ENCODE measurements at places on chromosomes 13 and 19. TPM values are rescaled to one million over a fixed set of nuclear protein-coding genes. Genes with fewer than 3 reads are reported as not detected.

DNA sequence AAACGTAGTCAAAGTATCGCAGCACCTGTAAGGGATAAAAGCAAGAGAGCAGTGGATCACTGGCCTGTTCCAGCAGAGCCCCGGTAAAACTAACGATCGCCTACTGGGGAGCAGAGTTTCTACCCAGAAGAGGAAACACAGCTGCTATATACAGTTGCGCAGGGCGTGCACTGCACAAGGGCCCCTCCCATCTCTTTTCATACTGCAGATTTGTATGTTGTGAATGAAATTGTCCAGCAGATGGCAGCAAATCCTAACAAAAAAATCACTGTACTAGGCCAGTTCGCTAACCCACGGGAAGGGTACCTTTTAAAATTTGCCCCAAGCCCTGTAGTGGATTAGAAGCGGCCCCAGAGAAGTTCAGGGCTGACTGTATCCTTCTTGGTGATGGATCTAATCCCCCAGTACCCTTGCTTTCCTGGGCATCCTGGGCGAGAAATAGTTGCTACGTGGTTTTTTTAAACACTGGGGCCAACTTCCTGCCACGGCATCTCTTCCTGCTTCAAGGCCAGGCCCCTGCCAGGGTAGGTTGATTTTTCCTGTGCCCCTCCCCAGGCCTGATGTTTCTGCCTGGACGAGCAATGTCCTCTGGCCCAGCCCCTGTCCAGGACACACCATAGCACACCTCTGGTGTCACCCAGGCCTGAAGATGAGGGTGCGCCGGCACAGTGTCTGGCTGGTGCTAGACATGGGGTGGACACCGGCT lies 127.0 kb downstream of the IER2 start:
- peak; percentile 77 for DNase-seq

GRCh38 chr19:36246006-36246481 lies 31.1 kb downstream of the ZNF146 start:
- no peak for DNase-seq

DNA sequence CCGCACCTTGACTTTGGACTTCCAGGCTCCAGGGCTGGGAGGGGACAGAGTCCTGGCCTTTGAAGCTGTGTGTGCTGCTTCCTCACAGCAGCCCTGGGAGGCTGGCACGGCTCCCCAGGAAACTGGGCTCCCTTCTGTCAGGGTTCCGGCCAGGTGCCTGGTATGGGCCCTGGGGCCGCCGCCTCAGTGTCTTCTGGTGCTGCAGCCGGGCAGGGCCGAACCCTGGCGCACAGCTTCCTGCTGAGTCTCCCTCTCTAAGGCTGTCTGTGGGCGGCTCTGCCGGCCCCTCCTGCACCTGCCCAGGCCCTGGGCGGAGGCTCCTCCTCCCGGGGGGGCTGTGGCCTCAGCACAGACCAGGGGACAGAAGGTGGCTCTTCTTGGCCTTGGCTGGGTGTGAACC lies 32.4 kb downstream of the GPX4 start:
- DNase-seq, result no peak

- DNase-seq, result peak; percentile 16
Observed at GRCh38 chr13:64332048-64332447, 2898.1 kb downstream of the PCDH9 start.

- DNase-seq, result no peak
Observed at GRCh38 chr19:30684613-30685012, 312.4 kb downstream of the ZNF536 start.

DNA sequence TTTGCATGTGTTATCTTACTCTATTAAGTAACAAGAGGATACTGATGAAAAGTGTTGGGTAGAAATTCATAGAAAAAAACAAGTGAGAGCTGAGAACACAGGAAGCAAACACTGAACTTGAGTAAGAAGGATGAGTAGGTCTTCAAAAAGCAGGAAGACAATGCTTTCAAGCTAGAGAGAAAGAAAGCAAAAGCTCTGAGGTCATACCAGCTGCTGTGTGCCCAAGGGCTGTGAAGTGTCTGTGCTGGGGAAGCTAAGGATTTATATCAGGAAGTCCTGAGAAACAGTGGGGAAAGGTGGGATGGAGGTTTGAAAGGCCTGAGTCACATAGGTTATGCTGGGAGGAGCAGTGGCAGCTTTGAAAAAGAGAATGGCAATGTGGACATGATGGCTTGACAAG lies 145.5 kb upstream of the MAB21L1 start:
- DNase-seq, result no peak

Gene CCDC70
- not detected for total RNA-seq

Gene OR7A5
- total RNA-seq, result not detected

Gene C3
- 6.5 TPM for total RNA-seq

Gene CEACAM1
- total RNA-seq, result 0.09 TPM

Measured in Caki2 (cell line).